ENCODE measurements at places on chromosomes 7 and 10.

GRCh38 chr7:80607136-80607535 lies 31.3 kb upstream of the CD36 start:
- no peak for DNase-seq

- no peak for DNase-seq
These were observed 447 bp downstream of the RSU1 start for GRCh38 chr10:16816830-16817124.

DNA sequence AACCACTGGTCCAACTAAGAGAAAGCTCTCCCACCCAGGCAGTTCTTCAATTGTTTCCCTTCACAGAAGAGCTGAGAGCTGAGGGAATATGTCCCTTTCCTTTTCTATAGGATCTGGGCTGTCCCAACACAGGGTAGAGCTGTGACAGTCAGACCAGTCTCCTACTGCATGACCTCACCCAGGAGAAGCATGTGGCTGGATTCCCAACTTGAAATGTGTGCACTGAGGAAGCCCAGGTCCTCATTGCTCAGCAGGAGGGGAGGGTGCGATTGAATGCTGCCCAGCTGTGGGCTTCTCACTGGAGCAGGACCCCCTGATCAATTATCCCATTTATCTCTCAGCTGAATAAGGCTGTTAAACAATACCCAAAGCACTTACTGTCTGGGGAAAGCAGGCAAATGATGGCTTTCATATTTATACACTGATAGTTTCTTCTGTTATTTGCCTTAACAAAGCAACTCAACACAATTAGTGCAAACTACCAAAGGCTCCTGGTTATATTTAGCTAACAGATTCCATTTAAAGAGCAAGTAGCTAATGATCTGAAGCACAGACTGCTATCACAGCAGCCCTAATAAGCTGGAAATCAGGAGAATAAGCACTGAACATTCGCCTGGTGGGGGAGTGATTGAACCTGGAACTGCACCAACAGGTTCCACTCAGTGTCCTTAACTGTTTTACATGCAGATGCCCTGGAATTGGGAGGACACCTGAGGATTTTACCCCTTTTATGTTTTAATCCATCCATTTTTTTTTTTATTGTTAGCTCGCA lies 508.8 kb downstream of the CCSER2 start:
- DNase-seq: no peak

DNA sequence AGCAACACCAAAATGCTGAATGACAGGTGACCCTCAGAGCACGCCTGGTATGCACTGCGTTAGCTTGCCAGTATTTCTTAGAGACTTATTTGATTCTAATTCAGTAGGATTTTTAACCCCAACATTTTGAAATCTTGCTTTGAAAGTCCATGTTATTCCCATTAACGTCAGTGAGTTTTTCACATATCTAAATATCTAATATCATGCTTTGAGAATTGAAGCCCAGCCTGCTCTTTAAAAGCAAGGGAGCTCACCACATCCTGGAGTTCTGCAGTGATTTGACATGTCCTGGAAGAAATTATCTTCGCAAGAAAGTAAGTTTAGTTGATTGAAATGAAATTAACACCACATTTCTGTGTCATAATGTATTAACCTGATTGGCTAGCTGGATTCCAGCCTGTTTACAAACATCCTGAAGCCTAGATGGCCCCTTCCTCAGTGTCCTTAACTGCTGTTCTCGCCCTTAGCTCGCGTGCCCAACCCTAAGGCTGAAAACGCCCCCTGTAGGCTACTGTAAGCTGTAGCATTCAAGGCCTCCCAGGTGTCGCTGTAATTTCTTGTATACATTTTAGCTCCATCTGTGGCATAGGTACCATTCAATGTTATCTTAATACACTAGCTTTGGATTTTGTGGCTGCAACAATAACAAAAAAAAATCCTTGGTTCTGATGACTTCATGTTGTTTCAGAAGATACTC lies 191.5 kb downstream of the MGMT start:
- DNase-seq: no peak

DNA sequence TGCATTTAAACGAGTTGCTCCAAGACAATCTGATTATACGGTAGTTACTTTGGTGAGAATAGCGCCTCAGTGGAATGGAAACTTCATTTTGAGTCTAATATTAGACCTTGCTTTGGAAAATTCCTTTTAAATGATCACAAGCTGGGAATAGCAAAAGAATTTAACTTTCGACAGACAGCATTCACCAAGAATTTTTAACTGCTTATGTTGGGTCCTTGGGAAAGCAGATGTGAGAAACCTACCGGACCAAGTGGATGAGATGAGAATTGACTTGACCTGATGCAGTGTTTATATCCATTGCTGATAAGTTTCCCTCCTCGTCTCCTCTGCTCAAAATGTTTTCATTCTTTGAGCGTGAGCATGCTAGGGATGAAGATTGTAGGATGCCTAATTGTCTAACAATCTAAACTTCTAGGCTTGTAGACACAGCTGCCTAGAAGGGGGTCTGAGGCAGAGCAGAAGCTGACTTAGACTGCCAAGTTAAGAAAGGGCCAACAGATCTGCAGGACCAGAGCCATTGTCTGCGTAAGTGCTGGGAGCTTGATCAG lies 126.9 kb downstream of the CNNM2 start:
- DNase-seq: no peak

DNA sequence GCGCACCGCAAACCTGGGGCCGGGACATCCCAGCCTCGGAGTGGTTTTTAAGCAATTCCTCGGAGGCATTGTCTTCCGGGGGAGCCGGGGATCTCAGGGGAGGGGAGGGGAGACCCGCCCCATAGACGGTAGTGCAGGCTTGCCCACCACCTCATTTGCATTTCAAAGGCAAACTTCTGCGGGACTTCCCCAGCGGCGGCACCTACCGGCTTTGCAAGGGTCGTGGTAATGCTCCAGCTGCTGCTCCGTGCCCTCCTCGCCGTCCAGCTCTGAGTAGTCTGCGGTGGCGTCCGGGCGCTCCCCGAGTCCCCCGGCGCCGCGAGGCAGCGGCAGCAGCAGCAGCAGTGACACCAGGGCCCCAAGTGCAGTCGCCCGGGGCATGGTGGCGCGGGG lies 425 bp downstream of the TLL2 start:
- no peak for DNase-seq

Measured in GOT3 (cell line).